ENCODE measurements at places on chromosomes 7 and 10.

GRCh38 chr7:74164985-74165456 is 9.1 kb upstream of the EIF4H start:
- DNase-seq = no peak

- DNase-seq = no peak
These were observed 291.6 kb downstream of the RNLS start for GRCh38 chr10:88291289-88292184.

DNA sequence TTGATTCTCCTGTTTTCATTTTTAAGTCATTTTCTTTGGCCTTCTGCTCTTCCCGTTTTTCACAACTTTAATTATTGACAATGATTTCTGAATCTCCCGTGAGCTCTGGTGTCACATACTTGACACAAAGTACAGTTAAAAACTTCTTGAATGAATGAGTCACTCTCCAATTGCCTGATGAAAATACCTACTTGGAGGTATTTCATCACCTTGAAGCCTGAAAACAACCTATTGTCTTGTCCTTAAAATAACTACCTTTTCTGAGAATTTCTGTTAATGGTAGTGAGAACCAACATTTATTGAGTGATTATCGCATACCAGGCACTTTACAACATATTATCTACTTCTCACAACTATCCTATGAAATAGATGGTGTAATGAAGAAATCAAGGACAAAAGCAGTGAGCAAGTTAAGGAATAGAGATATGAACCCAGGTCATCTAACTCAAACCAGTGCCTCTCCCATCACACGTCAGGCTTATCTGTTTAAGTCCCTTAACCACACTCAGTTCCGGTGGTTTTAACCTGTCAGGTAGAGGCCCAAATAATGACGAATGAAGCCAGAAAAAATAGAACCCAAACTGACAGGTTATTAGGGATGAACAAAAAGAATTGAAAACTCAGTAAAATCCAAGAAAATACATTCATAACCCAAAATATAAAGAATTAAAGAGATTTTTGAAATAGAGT is 11.6 kb downstream of the BET1 start:
- DNase-seq = no peak

GRCh38 chr10:6108631-6109443 is 20.0 kb downstream of the RBM17 start:
- DNase-seq = no peak

- no peak for DNase-seq
These were observed 253.5 kb upstream of the LRGUK start for GRCh38 chr7:133873631-133874030.

DNA sequence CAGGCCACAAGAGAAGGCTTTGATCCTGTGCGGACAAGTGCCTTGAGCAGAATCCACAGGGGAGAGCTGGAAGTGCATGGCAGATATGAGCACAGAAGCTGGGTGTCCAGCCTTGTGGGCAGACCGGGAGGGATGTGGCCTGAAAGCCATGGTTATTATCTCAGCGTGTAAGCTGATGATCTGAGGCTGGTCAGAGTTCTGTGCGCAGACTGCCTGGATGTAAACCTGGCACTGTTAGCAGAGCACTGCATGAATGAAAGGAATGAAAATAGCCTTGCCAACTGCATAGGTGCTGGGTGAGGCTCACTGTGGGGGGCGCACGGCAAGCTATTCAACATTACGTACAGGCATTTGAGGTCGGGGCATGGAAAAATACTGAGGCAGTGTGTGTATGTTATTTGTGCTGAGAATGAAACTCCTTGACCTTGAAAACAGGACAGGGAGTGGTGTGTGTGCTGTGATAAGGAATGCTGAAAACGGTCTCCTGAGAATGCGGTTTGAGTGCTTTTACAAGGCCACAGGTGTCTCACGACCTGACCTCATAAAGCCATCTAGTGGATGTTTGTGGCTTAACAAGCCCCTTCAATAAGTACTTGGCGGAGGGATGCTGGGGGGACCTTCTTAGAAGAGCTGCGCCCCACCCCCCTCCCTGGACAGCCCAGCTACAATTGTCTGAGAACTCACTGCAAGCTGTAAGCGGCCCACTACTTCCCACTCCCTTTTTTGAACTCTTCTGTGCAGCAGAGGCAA is 18.7 kb downstream of the AKR1C1 start:
- DNase-seq = no peak

DNA sequence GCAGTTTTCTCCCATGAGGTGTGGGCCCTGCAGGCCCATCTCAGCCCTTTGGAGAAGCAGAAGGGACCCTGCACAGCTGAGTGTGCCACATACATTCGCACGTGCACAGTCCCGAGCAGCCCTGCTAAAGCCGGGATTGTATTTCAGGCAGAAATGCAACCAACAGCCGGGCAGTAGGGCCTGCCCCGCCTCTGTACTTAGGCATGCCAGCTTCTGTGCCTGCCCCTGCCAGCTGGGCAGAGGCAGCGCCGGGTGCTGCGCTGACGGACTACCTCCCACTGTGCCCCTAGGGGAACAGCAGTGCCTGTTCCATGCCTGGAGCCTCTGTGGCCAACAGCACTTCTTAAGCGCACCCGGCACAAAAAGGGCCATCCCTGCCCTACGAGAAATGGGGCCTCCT is 170.3 kb downstream of the NEURL1 start:
- no peak for DNase-seq

DNA sequence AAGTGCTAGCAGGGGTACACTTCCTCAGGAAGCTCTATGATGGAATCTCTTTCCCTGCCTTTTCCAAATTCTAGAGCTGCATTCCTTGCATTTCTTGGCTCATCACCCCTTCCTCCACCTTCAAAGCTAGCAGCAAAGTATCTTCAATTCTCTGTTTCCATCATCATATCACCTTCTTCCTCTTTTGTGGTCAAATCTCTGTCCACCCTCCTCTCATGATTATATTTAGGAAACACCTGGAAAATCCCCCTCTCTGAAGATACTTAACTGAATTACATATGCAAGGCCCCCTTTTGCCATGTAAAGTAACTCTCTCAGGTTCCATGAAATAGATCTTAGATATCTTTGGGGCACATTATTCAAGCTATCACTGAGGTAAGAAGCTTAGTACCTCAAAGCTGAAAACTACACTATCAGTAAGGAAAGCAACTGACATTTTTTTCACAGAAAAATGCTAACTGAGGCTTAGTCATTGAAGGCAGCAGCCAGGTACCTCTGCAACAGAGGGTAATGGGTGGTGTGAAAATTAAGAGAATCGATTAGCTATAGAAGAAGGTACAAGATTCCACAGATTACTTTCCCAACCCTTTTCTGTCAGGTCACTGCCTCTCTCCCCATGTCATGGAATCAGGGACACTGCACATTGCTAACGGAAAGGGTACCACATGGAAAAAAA is 197.3 kb downstream of the MACC1 start:
- no peak for DNase-seq

GRCh38 chr10:64497306-64497705 is 976.1 kb downstream of the REEP3 start:
- DNase-seq = no peak

DNA sequence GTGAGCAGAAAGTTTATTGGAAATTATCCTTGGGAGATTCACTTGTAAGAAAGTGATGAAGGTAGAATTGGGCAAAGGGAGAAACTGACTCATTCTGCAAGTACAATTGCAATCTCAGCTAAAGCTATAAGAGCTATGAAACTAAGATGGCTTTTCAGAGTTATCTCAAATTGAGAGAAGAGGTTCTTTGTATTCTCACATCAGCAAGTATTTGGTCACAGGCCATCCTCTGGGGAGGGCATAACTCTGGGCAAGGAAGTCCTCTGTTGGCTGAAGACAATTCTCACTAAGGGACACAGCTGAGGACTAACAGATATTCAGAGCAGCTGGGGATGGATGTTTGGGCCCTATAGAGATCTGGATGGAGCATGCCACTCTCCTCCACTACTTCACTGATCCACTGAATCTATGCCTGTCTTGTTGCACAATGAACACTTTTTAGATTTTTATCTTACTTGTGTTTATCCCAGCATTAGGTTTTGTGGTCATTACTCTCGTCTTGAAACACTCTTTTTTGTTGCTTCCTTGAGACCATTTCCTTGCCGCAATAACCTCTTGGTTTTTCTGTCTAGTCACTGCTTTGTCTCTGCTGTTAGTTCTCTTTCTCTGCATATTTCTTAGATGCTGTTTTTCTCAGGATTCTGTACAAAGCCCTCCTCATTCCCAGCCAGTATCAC is 115.1 kb downstream of the GNAI1 start:
- no peak for DNase-seq

DNA sequence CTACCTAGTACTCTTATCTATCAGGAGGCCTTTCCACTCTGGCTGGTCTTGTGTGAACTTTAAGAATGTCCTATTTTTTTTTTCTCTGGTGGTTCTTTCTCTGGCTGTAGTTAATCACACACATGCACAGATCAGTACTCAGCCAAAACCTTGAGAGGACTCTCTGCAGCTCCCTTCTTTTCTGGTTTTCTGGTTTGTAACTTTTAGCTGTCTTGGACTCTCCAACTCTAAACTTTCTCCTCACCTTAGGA is 54.9 kb upstream of the HELLS start:
- DNase-seq = no peak

- DNase-seq = no peak
These were observed 7.3 kb upstream of the ANKRD7 start for GRCh38 chr7:118217210-118217619.

DNA sequence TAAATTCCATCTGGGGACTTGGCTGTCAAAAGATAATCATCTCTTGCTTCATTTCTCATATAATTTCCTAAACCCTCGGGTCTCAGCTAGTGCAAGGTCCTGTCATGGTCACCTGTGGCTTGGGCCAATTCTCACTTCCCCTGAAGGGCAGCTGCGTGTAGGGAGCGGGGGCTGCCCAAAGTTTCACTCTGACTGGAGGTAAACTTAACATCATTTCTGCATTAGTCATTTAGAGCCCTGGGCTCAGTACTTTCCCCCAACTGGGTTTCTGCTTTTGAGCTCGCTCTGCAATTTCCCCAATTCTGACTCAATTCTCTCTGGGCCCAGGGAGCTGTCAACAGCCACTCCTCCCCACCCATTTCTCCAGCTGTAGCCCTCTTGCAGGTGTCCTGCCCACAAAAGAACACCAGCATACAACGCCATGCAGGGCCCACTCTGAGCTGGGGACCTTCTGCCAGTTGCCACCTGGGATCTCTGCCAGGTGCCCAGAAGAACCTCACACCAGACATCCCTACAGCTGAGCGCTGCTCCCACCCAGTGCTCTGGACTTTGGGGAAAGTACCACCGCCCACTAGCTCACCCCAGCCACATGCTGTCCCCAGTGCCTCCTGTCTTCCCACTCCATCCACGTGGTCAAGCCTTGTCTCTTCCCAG is 37.9 kb downstream of the VOPP1 start:
- DNase-seq = no peak

DNA sequence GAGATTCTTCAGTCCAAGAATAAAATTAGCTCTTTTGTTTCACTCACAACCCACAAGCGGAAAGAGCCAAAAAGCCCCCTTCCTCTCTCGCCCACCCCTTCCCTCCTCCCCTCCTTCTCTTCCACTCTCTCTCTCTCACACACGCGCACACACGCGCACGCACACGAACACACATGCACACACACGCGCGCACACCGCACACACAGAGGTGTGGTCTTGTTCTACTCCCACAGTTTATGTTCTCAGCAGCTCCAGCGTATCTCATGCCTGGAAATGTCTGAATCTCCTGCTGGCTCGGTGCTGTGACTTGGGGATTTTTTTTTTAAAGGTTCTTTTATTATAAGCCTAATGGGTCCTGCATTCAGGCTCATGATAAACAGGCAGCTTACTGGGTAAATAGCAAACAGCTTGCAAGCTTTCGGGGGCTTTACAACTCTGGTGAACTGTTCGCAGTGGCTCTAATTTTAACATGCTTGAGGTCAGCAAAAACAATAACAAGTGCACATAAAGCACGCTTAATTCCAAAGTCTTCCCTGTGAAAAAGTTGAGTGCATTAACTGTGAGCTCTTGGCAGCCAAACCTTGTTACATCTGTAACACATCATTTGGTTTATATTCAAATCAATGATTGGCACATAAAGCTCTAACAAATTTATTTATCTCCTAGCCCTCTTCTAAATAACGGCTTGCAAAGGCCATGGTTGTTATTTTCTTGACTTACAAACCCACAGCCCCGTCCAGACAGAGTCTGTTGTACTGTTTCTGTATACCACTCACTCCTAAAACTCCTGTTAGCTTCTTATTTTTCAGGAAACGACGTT is 424.1 kb upstream of the MGMT start:
- no peak for DNase-seq

DNA sequence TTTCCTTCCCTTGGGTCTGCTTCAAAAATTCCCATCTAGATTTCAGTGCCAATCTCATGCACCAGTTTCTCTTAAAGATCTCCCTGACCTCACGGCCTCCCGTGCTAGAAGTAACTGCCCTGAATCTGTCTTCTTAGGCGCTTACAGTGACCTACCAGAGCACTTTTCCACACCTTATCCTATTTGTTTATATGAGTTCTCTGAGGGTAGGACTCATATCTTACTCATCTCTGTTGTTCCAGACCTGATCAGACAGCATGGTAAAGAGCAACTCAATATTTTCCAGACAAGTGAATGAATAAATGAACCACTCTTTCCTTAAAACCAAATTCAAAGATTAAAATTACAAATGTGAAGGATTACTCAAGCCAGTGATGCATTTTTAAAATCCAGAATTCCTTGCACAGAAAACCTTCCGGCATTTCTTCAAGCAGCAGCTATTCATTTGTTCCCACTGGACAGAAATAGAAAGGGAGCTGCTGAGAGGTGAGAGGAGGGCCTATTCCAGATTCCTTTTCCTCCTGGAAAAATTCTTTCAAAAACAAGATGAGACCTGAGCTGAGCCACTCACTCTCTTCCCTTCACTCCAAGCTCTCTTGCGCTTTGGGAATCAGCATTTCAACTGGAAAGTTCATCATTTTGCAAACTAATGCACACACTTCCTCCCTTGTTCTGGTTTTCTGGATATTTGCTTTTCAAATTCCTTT is 94.6 kb downstream of the ELMO1 start:
- no peak for DNase-seq

DNA sequence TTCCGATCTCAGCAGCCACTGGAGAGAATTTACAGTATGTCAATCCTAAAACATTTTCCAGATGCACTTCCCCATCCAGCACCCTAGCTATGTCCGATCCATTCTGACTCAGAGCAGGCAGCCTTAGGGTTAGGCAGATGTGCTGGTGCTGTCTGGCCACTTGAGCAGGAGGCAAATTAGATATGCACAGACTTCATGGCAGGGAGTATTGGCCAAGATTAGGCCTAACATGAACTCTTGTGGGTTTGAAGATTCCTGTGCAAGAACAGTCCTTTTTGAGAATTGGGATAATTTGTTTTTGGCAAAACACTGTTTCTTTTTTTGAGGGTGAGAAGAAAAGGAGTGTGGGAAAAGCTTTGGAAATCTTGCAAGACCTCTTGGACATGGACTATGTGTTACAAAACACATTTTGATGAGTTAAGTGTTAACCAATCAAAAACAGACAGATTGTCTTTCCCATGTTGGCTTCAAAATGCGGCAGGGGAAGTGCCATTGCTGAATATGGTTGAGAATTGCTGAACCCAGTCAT is 218.6 kb upstream of the INHBA start:
- no peak for DNase-seq

Measured in NCI-H748 treated with DMSO at 0.1 percent for 48 hours (cell line).